Suppressor macrophage treated with lipopolysaccharide for 4 hours (primary cell): ENCODE measurements at places on chromosomes 6 and 20.

- DNase-seq: no peak
Observed at GRCh38 chr20:53972179-53972578, 98.2 kb downstream of the BCAS1 start.

GRCh38 chr6:73854998-73855718 lies 159.2 kb downstream of the CD109 start:
- DNase-seq: peak; percentile 88

DNA sequence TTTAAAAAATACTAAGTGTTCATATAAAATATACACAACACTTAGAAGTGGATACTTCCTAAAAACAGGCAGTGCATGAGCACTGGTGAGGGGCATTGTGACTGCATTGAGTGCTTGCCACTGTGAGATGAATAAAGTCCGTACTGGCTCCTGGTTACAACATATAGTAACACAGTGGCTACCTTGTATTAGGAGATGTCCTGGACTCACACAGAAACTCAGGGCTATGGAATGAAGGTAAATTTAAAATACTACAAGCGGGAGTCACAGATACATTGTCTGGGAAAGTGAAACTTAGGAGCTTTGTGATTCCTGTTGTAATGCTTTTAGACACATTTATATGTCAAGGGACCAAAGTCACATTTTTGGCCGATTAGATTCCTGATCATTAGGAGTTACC lies 36.5 kb upstream of the HLA-G start:
- no peak for DNase-seq

GRCh38 chr20:39259808-39260207 lies 297.7 kb downstream of the DHX35 start:
- DNase-seq: no peak

DNA sequence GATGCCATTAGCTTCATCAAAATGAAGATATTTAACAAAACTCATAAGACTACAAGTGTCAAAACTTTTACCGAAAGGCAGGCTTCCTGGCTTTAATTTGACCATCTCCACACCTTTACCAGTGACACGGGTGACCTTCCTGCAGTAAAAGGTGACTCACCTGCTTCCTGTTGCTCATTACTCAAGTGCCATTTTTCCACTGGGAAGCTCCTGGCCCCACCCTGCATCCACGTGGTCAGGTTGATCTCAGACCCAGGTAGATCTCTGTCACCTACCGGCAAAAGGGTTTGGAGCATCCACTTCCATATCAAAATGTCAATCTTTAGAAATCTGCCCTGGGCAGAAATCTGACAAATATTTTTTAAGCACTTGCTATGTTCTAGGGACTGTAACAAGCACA lies 31.9 kb upstream of the CDH4 start:
- no peak for DNase-seq
